ELF-1 (cell line): ENCODE measurements at places on chromosomes 5 and 9.
A peak's percentile ranks its signal among the peaks of the same experiment; 100 is the strongest.

DNA sequence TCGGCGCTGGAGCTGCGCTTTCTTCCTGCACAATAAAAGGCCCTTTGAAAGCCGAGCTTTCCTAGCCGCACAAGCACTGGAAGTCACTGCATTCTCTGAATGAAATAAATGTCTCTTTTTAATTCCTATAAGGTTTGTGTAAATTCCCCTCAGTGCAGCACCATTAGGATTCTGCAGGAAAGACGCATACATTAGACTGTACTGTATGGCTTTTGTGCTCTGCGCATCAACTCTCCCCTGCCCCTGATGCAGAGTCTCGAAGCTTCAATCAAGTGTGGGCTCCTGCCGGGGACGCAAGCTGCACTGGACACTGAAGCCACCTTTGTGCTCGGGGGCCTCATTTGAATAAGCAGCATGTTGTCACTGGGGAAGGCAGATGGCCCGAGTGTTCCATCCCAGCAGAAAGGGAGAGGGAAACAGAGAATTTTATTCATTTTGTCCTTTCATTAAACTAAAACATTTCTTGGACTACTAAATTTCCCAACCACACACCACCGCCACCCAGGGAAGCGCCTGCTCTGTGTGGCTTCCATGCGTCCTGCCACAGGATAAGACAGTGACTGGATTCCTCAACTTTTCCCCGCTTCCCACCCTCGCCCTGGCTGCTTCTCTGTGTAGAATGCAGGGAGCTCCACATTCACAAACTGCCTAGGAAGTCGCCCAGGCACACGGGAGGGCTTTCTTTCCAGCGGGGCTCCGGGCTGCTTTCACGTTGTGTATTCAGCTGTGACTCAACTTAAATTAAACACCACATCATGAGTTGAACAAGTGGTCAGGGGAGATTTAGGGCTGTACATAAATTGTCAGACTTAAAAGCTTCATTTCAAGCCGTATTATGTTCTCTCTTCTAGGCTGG, 635.4 kb downstream of the IRX1 start:
- peak; percentile 59 for DNase-seq

- no peak for DNase-seq
Observed at GRCh38 chr5:3858524-3858923, 262.9 kb downstream of the IRX1 start.

GRCh38 chr5:156232251-156232869, 94.6 kb upstream of the SGCD start:
- no peak for DNase-seq

DNA sequence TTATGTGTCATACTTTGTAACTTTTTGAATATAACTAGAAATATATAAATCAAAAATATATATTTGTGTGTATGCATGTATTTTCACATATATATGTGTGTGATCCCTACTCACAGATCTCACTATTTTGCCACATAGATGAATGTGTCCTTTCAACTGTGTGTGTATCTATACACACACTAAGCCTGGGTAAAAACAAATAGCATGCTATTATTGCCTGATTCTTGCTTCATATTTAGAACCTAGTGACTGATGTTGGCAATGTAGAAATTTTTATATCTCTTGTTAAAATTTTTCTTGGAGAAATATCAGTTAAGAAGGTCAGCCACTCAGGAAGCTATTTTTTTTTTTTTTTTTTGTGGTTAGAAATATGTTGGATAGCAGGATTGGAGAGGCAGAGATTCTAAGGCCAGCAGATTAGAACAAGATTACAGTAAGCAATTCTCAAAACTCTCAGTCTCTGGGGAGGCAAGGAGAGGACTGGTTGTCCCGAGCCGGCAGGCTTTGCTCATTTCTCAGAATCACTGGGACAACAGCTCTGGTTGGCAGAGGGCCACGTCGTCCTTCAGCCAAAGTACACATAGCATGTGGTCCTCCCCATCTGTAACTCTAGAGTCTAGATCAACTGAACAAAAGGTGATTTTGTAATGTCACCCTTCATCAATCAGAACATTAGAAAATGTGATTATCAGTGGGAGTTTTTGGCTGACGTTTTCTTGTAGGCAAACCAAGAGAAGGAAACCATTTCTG, 19.7 kb downstream of the C6 start:
- no peak for DNase-seq

DNA sequence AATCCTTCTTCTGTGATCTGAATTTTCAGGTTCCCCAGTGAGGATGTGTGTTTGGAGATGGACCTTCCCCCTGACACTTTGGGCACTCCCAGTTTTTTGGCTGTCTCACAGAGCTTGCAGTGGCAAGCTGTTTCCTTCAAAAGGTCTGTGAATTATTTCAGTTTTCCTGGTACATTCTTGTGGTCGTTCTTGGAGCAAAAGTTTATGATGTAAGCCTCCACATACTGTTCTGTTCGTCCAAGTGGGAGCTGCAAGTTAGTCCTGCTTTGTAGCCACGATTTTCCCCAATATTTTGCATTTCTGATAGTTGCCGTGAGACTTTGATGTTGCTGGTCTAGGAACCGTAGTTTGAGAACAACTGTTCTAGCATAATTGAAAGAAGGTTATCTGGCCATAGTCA, 88.3 kb downstream of the MTAP start:
- no peak for DNase-seq

- DNase-seq: no peak
Observed at GRCh38 chr9:92599938-92600461, 64.2 kb upstream of the ECM2 start.

- DNase-seq: no peak
Observed at GRCh38 chr5:132289097-132289496, 5.1 kb upstream of the SLC22A4 start.

GRCh38 chr9:96651626-96652025, 3.5 kb downstream of the PRXL2C start:
- no peak for DNase-seq

DNA sequence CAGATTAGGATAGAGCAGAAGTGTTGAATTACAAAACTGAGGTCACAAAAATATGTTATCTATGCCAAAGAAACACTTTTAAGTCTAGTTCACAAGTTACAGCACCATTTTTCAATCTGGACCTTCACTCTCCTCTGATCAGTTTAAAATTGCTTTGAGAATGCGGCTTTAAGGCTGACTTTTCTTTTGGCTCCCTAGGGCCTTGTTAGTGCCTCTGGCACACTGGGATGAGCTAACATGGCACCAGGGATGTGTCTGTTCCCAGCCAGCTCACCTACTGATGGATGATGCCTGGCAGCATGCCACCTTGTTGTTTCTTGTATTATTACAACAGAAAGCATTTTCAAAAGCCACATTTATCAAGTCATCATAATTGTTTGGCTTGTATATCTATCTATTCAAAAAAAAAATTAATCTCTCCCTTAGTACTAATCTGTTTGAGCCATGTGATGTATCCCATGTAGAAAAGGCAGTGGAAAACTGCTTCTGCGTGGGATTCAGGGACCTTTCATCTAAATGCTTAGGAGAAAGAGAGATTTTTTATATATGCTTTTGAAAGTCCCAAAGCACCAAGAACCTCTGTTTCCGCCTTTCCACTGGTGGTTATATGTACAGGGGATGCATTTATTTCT, 46.6 kb downstream of the ADAMTSL1 start:
- DNase-seq: no peak

GRCh38 chr9:23743036-23743435, 83.0 kb downstream of the ELAVL2 start:
- no peak for DNase-seq
